Left lobe of liver (tissue), 2 donors: ENCODE measurements at places on chromosomes 16 and 17. TPM values are rescaled to one million over a fixed set of nuclear protein-coding genes. Genes with fewer than 3 reads are reported as not detected.

ATP2C2 gene
- 0.18 TPM for total RNA-seq

CBFA2T3 gene
- 11.0 TPM for total RNA-seq

ZP2 gene
- not detected for total RNA-seq

- DNase-seq: no peak
Measured at GRCh38 chr17:32904891-32905290, 23.1 kb upstream of the TMEM98 start.

DNA sequence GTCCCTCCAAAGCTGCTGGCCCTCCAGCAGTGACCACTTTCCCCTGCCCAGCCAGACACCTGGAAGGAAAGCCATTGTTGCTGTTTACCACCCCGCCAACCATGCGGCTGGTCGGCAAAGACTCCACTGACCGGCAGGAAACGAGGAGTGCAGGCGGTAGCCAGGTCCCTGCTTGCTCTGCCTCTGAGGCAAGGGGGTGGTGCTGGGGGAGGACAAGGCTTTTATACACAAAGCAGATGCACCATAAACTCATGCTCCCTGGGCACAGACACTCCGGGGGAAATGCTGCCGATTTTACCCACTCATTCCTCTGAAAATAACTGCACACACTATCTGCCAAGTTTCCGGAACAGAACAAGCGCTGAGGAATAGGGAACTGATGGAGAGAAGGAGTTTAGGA, 62.8 kb upstream of the GRIN2A start:
- DNase-seq: no peak
